CD4-positive, CD25-positive, alpha-beta regulatory T cell (primary cell): ENCODE measurements at places on chromosomes 16 and 17. TPM values are rescaled to one million over a fixed set of nuclear protein-coding genes. Genes with fewer than 3 reads are reported as not detected.

The HGS gene
- total RNA-seq: 148 TPM

The ANKRD40CL gene
- not detected for total RNA-seq

DNA sequence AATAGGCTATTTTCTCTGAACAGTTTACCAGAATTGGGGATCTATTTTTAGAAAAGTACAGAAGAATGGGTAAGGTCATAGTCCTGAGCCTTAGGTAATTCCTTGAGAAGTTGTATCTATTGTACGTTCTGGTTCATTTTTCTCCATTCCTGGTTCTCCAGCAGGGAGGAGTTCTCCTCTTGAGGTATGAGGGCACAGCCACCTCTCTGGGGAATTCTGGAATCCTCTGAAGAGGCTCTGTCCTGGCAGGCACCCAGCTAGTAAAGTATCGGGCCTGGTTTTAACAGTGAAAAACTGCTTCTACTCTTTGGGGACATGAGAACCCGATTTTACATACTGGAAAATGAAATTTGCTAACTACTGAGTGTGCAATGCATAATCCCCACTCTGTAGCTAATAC lies 19.6 kb upstream of the PMFBP1 start:
- DNase-seq: no peak

DNA sequence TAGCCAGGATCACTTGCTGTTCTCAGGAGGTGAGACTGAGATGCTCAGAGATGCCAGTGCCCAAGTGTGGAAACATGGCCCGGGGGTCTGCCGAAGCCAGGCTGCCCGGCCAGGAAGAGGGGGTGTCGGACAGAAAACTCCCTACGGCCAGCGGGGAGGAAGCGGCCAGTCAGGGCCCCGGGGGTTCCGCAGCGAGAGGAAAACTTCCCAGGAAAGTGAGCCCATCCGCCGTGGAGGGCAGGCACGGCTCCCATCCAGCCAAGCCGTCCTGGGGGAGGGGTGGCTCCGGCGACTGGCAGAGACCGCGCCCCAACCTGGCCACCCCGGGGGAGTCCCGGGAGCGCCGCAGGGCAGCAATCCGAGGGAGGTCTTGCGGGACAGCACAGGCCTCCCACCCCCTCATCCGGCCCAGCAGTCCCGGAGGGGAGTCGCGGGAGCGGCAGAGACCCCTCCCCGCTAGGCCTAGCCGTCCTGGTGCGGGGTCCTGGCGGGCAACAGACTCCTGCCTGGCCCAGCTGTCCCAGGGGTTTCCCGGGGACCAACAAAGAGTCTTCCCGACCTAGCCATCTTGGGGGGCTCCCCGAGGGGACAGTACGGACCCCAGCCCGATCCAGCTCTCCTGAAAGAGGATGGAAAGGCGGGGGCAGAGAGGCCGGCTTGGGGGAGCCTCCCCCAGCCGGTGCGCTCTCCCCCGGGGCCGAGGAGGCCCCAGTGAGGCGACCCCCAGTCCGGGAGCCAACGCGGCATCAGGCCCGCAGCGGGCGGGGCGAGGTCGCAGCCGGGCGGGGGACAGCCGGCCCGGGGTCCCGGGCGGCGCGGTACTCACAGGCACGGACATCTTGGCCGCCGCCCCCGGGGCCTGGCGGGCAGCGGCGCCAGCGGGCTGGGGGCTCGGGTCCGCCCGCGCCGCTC lies 13.8 kb upstream of the BCAR1 start:
- no peak for DNase-seq

GRCh38 chr17:36001110-36001771 lies at the start of gene CCL15:
Gene CCL15, minus strand, starts transcription at chr17:36001553. Its CDS starts 61 bp downstream, at chr17:36001492.
- DNase-seq: no peak
